ENCODE measurements at places on chromosomes 13 and 19.
A peak's percentile ranks its signal among the peaks of the same experiment; 100 is the strongest.

- peak; percentile 13 for DNase-seq
Observed at GRCh38 chr13:30376426-30377311, 45.6 kb upstream of the UBE2L5 start.

- DNase-seq = no peak
Observed at GRCh38 chr13:37107868-37108267, 2.4 kb upstream of the CSNK1A1L start.

DNA sequence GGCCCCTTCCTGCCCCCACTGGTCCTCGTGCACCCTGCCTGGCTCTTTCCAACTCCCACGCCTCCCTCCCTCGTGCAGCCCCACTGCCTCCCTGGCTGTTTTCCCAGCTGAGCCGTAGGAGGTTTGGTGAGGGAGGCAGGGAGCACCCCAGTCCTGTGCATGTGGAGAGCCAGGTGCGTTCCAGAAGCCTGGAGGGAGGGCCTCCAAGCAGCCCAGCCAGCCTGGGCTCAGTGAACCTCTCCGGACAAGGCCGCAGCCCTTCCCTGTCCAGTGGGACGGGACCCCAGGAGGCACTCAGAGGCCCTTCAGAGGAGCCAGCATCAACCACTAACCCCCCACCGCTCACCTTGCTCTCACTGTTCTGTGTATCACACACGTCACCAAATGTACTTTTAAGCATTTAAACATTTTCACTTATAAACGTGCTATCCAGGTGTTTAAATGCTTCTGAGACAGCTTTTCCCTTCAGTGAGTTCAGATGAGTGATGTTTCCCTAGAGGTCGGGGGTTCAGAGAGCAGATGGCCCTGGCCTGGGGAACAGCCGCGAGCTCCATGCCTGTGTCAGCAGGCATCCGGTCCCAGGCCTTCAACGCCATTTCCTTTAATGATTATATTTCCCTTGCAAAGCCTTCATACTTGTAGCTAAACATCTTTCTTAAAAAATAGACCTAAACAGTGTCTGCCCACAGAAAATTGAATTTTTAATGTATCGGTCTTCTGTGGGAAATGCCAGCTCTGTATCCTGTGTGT lies 122.6 kb downstream of the ATP11A start:
- DNase-seq = no peak

- no peak for DNase-seq
Observed at GRCh38 chr13:101291206-101291605, 125.1 kb downstream of the NALCN start.

GRCh38 chr19:20259615-20260014 lies 92.6 kb downstream of the ZNF486 start:
- DNase-seq = no peak

DNA sequence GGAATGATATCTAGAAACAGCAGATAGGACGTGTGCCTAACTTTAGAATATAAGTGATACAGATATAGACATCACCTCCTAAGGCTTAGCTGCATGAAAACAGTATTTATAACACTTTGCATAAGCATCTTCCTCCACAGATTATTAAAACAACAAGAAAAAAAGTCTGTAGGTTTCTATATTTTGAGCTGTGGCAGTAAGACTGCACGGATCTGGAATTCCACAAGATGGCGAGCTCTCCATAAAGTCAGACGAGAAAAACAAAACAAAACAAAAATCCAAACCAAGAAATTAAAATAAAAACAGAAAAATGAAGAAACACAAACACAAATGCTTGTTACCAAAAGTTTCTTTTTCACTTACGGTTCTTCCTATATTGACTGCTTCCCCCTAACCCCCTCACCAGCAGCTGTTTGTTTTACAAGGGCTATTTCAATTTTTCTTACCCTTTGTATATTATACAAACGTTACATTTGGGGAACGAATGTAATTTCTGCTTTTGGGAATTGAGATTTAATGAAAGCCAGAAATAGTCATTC lies 285.8 kb downstream of the MYO16 start:
- DNase-seq = no peak

DNA sequence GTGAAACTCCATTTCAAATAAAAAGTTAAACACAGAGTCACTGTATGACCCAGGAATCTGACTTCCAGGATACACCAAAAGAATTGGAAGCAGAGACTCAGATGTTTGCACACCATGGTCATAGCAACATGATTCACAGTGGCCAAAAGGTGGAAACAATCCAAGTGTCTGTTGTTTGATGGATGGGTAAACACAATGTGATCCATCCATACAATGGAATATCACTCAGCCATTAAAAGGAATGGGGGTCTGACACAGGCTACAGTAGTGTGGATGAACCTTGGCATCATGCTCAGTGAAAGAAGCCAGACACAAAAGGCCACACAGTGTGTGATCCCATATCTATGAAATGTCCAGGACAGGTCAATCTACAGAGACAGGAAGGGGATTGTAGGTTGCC lies 174.3 kb downstream of the PTPRS start:
- no peak for DNase-seq

DNA sequence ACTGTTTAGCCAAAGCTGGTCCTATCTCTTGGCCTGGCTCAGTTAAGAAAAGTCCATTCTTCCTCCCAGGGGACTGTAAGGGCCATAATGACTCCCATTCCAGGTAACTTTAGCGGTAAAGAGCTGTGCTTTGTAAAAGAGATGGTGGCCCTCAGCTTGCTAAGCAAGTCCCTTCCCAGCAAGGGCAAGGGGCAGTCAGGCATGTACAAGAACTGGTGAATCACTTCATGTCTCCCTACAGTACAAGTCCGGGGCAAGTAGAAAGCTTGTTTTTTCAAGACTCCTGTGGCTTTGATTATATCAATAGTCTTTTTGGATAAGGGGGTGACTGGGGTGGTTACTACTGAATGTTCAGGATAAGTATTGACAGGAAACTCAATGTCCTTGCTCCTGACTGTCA lies 88.9 kb downstream of the SLC25A15 start:
- DNase-seq = no peak

DNA sequence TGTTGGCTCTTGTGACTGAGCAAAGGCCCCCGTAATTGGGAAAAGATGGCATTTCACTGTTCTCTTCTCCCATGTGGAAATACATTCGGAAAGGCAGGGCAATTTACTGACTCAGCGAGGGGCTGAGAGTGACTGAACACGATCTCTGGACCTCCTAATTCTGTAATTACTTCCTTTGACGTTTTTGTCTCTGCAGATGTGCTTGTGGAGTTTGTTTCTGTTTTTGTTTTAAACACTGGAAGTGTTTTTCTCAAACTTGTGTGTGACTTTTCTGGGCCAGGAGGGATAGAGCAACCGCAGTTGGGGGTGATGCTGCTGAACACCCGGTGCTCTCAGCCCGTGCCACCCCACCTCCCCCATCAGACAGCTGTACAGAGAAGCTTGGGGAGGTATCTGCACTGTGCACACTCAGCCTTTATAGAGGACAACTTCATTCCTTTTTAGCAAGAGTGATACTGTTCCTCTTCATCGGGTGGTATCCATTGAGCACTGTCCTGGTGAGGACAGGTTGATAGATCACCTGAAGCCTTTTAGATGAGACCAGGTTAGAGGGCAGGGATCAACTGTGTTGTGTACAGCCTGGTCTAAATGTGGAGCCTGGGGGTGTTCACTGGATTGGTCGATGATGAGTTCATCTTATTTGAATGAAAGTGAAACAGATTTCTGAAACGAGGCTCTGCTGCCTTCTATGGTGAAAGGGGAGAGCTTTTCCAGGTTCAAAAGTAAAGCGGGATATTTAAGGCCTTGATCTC lies 117.4 kb downstream of the ESD start:
- DNase-seq = peak; percentile 12

GRCh38 chr13:28451482-28452217 lies 43.3 kb downstream of the FLT1 start:
- DNase-seq = no peak

DNA sequence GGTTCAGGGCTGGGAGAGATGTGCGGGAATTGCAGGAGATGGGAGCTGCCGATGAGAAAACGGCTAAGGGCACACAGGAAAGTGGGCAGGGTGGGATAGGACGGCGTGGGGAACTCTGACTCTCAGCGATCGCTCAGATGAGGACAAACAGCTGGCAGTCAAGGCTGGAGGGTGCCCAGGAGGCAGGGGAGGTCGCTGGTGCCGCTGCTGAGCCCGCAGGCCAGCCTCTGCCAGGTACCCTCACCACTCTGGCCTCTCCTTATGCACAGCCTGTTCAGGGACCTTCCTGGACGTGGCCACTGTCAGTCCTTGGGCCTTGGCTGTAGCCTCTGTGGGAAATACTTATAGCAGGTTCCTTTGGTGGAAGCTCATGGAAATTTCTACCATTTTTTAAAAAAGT lies 308.6 kb downstream of the TEX29 start:
- DNase-seq = no peak

- no peak for DNase-seq
Observed at GRCh38 chr19:10625003-10625761, at the start of gene SLC44A2. Gene SLC44A2, plus strand, starts transcription at chr19:10625553. Its CDS starts 81 bp downstream, at chr19:10625634.

DNA sequence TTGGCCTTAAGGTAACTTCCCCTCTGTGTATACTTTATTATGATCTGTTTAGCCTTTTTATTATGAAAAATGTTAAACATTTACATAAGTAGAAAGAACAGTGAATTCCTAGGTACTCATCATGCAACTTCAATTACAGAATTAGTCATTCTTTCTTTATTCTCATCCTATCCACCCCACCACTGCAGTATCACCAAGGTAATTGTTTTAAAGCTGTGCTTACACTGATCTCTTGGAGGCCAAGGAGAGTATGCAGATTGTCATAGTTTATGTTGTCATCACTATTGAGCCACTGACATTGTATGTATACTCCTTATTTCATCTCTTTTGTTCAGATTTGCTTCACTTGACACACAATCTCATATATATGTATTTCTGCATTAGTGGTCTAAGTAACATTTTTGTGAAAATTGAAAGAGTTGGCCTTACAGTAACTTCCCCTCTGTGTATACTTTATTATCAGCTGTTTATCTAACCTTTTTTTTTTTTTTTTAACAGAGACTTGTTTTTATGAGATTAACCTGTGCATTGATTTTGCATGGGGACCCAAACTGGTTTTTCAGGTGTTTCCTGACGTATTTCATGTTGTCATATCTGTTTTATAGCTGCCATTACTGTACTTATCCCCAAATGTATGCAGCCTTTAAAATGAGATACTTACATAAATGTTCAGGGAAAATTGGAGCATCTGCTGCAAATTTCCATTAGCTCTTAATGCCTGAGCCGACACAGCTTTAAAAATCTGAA lies 4.5 kb downstream of the ZNF507 start:
- no peak for DNase-seq

DNA sequence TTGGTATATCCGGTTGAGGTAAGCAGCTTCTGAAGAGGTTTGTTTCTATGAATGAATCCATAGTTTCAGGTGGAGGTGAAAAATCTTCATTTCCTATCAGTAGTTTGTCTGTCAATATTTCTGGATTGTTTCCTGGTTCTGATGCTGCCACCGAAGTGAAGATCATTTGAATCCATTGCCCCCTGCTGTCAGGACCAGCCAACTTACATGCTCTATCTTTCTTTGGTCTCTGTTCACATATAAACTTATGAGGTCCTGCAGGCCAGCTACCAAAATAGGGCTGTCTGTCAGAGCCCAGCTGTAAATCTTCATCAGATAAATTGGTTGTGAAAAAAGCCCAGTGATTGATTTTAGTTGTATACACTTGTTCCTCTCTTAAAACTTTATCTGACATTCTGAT lies 15.2 kb upstream of the N4BP2L1 start:
- DNase-seq = no peak

- no peak for DNase-seq
Observed at GRCh38 chr13:83423381-83423780, 458.9 kb downstream of the SLITRK1 start.

DNA sequence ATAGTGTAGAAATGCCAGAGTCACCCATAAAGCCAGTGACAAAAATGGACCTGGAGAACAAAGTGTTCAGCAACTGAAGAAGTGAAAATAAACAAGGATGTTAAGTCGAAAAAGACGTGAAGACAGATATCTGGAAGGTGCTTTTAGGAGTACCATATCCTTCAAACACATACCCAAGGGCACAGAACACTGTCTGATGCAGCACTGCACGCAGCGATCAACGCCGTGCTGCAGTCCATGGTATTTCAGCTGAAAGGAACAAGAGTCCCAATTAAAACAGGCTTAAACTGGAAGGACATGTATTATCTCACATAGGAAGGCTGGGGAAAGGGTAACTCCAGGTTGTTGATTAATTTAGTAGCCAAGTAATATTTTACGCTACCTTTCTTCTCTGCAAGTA lies 108.2 kb downstream of the SGCG start:
- DNase-seq = no peak

- DNase-seq = no peak
Observed at GRCh38 chr13:75153834-75154233, 328.1 kb downstream of the TBC1D4 start.

DNA sequence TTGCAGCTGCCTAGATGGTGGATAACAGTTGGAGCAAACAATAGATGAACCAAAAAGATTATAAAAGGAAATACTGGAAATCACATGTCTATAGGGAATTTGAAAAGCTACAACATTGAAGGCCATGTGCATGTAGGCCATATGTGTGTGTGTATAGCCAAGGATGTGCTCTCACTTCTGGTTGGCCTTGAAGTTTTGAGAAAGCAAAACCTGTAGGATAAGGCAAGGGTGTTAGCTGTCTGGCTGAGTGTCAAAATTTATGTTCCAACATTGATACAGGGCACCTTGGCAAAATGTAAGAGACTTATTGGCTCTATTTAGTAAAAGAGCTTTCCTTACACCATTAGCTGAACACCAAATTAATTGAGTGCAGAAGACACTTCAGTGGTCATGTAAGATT lies 1723.6 kb upstream of the PCDH20 start:
- no peak for DNase-seq

DNA sequence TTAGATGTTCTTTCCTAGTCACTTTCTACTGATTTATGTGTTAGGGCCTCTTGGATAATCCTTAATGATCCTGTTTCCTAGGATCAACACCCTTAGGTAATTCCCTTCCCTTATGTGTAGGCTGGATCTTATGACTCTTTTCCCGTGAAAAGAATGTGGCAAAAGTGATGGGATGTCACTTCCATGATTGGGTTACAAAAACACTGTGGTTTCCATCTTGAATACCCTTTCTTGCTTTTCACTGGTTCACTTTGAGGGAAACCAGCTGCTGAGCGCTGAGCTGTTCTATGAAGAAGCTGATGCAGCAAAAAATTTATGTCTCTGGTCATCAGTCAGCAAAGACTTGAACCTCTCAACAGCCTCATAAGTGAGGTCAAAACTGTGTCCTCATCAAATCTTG lies 609.4 kb downstream of the OLFM4 start:
- DNase-seq = no peak

- no peak for DNase-seq
Observed at GRCh38 chr13:40592035-40592434, 74.4 kb downstream of the FOXO1 start.

DNA sequence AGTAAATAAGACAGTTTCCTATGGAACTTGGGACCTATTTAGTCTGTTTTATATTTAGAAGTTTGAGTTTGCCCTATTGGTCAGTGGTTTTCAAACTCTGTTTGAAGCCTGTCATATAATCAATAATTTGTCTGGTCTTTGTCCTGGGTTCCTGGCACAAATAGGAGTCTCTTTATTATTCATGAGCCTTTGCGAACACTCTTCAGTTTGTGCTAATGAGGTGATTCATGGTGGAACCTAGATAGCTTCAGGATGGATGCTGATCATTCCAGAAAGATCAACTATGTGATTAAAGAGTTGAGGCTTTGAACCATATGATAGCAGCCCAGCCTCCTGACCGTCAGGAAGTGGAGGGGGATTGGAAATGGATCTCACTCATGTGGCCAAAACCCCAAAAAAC lies 10.0 kb upstream of the VWA8 start:
- DNase-seq = no peak

All from CD14-positive monocyte (primary cell).